ENCODE measurements at places on chromosomes 12 and 14. TPM values are rescaled to one million over a fixed set of nuclear protein-coding genes. Genes with fewer than 3 reads are reported as not detected.

C12orf54 gene
- total RNA-seq, result not detected

LRRK2 gene
- 0.13 TPM for total RNA-seq

NPFF gene
- total RNA-seq, result not detected

CACNB3 gene
- total RNA-seq, result 40.5 TPM

PGF gene
- total RNA-seq, result 7.3 TPM

IL26 gene
- not detected for total RNA-seq

ENDOU gene
- total RNA-seq, result not detected

C1S gene
- 1.8 TPM for total RNA-seq

DNA sequence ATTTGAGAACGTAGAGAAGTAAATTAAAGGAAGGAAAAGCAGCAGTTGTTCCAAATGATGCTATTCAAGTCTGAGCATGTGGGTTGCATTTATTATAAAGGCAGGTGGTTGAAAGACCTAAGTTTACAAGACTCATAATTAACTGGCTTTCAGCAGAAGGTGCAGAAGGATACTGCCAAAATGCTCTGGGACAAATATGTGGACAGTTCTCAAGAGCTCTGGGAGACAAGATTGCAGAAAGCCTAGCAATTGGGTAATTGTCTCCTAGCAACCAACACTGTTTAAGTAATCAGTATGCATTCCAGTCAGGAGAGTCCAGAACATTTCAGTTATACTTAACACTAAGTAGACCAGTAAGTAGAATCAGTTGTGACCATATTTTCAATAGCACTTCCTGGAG, 131.5 kb downstream of the GPR135 start:
- no peak for DNase-seq

GRCh38 chr12:76504606-76505005, 55.0 kb downstream of the OSBPL8 start:
- DNase-seq, result no peak

DNA sequence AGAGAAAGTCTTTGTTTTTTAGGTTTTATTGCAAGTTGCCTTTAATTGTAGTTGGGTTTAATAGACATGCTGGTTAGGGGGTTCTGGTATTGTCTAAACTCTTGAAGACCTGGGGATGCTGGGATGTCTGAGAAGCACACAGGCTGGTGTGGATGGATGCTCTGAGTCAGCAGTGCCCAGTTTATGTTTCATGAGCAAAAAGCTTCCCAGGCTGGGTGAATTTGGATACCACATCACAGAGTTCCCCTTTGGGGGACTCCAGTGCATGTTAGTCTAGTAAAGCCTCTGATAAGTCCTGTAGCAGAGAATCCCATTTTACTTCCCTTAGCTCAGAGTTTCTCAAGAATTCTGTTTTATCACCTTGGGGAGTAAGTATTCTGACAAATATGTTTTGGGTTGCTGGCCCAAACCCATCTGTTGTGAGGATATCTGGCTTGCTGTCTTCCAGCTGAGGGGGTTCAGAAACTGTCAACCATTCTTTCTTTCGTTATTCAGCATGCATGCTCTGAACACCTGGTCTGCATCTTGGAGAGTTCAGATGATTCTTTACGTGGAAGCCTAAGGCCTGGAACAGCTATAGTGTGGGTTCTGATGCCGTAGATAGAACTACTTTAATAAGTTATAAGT, 509.1 kb downstream of the VRK1 start:
- no peak for DNase-seq
